ENCODE measurements at places on chromosomes 12 and 14.

DNA sequence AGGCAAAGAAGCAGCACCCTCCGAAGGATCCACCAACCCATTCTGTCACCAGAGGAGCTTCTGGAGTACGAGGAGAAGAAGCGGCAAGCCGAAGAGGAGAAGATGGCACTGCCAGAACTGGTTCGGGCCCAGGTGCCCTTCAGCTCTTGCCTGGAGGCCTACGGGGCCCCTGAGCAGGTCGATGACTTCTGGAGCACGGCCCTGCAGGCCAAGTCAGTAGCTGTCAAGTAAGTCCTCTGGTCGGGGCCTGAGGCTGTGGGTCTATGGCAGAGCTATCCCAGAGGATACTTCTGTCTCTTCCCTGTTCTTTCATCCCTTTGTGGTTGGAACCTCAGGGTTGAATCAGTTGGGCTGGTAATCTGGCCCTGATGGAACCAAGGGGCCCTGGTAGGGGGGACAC, 5.9 kb upstream of the TPI1 start:
- DNase-seq: no peak

GRCh38 chr12:65561798-65562382, 262.4 kb upstream of the HMGA2 start:
- no peak for DNase-seq

- no peak for DNase-seq
Observed at GRCh38 chr12:100437038-100437841, 36.4 kb upstream of the NR1H4 start.

GRCh38 chr12:16881986-16882570, 276.1 kb upstream of the LMO3 start:
- DNase-seq: no peak

DNA sequence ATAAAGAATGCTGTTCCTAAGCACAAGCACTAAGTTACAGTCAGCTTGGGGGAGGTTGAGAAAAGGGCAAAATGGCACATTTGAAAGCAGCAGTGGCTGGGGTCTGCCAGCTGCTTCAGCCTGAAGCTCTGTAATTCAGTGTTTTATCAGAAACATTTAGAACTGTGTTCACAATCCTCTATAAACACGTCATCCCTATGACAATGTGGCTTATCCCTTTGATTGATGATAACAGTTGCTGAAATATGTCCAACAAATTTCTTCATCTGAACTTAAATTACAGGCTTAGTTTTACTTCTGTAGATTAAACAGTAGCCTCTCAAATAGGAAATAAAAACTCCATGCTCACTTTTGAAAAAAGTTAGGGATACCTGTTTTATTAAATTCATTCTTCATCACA, 108.8 kb downstream of the VEZT start:
- DNase-seq: no peak

DNA sequence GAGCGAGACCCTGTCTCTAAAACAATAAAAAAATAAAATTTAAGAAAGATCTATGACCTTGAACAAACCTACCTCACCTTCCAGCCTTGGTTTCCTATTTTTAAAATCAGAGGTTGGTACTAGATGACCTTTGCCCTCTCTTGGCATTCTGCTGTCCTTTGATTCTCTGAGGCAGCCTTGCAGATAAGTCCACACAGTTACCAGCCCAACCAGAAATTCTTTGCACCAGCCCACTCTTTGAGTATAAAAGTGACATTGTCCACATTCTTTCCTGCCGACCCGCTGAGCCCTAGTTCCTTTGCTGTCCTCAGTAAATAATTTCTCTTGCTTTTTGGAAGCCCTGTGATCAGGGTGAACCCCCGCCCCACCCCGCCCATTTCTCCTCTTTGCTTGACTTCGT, 150.4 kb downstream of the PHETA1 start:
- no peak for DNase-seq

DNA sequence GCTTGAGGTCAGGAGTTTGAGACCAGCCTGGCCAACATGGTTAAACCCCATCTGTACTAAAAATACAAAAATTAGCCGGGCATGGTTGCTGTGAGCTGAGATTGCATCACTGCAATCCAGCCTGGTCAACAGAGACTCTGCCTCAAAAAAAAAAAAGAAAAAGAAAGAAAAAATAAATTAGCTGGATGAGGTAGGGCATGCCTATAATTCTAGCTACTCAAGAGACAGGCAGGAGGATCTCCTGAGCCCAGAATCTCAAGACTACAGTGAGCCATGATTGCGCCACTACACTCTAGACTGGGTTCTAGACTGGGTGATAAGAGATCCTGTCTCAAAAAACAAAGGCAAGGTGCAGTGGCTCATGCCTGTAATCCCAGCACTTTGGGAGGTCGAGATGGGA, 16.9 kb downstream of the PPP4R3A start:
- no peak for DNase-seq

- DNase-seq: no peak
Observed at GRCh38 chr12:47813511-47814196, 6.0 kb downstream of the HDAC7 start.

GRCh38 chr14:53814392-53814791, 142.2 kb downstream of the BMP4 start:
- DNase-seq: no peak

DNA sequence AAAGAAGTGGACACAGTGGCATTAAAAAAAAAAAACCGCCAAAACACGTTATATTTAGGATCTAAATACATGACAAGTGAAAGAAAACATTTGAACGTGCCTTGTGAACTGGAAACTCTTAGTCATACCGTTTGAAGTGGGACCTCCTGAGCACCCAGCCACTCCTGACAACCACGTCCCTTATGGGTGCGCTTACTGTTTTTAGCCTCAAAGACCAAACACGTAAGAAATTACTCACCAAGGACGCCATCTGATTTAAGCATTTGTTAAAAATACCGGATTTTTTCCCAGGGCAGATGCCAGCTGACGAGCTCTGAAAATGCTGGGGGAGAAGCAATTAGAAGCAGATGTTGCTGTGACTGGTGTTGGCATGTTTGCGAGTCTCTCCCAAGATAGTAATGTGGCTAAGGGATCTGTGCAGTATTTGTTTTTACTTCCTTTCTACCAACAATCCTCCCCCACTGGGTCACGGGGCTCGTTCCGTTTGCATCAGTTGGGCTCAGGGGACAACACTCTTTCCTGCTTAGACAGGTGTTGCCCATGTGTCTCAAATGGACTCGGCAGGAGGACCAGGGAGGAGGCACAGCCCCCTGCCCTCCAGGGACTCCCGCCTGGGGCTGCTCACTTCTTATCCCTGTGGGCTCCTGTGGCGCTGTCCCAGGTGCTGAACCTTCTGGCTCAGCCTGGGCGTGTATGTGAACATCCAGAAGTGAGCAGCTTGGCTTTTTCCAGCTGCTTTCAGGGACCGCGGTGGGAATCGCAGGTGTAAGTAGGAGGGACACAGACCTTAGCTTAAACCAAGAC, 101.0 kb downstream of the BEGAIN start:
- peak; percentile 67 for DNase-seq

DNA sequence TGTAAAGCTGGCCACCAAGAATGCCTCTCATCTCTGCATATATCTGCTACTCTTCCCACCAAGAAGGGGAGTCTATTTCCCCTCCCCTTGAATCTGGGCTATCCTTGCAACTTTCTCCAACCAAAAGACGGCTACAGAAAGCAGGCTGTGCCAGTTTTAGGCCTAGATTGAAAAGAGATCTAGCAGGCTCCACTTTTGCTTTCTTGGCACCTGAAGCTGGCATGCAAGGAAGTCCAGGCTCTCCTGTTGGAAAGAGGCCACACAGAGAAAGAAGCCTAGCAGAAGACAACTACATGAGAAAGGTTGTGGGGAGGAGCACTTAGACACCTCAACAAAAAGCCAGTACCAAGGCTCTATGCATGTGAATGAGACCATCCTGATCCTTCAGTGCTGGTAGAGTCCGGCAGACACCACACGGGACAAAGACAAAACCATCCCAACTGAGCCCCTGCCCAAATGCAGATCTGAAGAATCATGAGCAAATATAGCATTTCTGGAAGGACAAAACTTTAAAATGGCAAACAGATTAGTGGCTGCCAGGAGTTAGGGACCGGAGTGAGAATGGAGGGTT, 68.0 kb downstream of the SPPL3 start:
- no peak for DNase-seq

DNA sequence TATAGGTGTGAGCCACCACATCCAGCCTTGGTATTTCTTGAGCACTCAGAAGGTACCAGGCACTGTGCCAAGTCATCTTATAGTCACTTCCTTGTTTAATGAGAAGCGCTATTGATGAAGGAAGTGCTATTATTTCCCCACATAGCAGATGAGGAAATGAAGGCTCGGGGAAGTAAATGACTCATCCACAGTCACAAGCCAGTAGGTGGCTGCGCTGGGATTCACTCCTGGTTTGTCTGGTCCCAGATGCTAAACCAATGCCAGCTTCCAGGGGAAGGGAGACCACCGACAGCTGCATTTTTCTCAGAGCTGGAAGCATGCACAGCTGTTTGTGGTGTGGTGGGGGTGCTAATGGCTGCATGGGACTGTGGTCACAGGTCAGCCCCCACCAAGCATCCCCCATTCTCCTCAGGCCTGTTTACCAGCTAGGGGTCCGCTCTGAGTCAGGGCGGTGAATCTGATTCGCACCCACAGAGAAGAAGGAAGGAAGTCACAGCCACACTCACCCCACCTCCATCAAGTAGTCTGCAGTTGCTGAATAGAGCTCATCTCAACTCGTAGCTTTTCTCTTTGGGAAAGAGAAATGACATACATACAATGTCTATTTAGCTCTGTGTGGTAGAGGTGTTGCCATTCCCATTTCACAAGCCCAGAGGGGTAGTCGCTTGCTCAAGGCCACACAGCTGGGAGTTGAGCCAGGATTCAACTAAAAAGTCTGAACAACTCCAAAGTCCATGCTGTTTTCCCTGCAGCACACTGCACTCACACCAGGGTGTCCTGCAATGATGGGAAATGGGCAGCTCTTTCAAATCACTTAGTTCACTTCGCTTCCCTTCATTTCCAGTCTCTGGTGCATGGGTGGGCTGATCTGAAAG, 6.3 kb upstream of the LTBP2 start:
- no peak for DNase-seq

DNA sequence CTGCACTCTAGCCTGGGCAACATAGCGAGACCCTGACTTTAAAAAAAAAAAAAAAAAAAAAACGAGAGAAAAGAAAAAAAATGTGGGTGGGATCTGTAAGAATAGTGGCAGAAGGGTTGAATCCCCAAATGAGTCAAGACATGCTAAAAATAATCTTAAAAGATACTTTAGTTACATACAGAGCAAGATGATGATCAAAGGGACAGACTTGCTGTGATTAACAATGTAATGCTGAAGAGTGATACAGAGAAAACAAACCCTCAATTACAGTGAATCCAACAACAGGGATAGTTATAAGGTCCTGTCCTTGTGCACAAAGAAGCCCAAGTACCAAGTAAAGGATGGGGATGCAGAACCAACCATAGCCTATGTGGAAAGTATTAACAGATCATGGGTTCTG, 80.3 kb downstream of the DCAF5 start:
- no peak for DNase-seq

GRCh38 chr14:76701981-76702380, 59.3 kb upstream of the VASH1 start:
- DNase-seq: no peak

DNA sequence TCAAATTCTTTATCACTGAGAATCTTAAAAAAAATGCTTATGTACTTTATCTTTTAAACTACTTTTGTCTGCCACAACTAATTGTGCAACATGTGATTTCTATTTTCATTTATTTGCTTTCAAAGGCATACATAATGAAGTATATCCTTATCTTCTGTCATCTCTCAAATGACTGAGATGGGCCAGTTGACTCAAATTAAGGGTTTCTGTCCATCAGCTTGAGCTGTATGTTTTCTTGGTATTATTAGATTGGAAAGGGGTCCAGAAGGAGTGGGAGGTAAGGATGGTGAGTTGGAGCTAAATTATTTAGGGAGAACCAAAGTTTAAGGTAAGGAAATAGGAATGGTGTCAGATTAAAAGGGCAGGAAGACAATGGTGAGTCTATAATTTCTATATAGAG, 408.4 kb upstream of the SEL1L start:
- no peak for DNase-seq

- DNase-seq: no peak
Observed at GRCh38 chr14:52355526-52355925, 41.4 kb downstream of the PTGER2 start.

DNA sequence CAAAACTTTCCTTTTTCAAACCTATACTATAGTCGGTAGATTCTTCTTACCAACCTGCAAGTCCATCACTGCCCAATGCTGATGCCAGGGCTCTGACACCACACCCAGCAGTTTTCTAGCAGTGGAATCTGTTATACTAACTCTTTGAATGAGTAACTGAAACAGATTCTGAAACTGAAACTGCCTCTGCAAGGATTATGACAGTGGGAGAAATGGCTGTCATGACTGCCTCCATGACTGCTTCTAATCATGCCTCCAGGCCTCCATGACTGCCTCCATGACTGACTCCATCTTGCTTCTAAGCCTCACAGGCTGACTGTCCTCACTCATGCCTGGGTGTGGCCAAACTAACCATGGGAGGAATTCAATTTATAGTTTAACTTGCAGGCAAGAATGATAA, 29.4 kb upstream of the OXA1L start:
- DNase-seq: no peak

DNA sequence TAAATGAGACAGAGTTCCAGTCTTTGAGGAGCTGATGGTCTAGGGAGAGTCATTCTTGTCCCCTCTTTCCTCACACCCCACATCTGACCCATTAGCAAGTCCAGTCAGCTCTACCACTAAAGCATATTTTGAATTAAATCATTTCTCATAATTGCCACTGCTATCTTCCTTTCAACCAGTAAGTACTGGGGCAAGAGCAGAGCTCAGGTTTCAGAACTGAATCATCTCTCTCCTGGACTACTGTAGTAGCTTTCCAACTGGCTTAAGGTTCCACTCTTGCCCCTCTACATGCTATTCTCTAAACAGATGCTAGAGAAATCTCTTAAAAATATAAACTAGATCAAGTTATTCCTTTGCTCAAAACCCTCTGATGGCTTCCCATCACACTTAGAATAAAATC, 218.3 kb downstream of the TTC6 start:
- DNase-seq: no peak

DNA sequence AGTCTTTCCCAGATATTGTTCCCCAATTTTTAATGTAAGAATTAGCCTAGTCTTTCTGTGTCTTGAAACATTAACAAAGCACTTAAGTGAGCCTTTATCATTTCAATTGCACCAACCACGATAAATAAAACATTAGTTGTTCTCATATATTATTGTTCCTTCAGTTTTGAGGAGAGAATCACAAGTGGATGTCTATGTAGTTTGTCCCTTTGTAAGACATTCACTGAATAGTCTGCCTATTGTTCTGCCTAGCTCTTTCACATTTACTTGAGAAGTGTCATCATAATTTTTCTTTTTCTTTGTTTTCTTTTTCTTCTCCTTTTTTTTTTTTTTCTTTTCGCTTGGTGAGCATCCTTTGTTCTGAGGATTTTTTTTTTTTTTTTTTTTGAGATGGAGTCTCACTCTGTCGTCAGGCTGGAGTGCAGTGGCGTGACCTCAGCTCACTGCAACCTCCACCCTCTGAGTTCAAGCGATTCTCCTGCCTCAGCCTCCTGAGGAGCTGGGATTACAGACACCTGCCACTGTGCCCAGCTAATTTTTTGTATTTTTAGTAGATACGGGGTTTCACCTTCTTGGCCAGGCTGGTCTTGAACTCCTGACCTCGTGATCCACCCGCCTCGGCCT, 129.7 kb downstream of the SYT1 start:
- no peak for DNase-seq
